ENCODE measurements at places on chromosomes 13 and 19.

GRCh38 chr19:45668342-45668871 lies 386 bp downstream of the GIPR start:
- no peak for DNase-seq

DNA sequence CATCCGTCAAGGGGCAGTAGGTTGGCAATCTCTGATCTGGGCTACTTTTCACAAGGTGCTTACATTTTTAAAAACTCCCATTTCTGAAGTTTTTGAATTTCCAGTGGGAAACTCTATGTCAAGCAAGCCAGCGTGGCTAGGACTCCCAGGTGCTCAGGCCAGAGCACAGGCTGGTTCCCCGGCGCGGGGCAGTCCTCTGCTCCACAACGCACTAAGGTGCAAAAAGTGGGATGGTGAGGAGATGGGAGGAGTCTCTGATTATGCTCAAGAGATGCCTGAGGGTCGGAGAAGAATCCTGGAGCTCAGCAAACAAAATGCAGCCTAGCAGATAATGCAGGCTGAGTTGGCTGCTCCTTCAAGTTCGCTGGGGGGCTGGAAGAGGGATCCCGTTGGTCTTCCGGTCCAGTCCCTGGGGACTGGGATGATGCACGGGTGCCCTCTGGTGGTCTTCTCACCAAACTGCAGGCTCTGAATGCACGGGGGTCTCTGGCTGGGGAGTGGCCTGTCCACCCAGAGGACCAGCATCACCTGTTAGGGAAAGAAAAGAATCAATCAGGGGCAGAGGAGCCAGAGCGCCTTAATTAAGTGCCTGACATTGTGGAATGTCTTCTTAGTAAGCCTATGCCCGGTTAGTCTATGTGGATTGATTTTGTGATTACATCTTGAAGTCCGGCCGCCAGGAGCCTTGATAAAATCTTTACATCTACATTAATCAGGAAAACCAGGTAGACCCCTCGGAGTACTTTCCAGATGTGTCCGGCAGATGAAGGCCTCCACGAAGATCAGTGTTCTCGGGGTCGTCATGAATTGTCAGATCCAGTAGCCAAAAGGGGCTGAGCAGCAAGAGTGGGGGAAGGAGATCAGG lies 244.4 kb upstream of the MAB21L1 start:
- DNase-seq: peak; percentile 22

- DNase-seq: no peak
Measured at GRCh38 chr13:27968316-27969081, 616 bp downstream of the CDX2 start.

DNA sequence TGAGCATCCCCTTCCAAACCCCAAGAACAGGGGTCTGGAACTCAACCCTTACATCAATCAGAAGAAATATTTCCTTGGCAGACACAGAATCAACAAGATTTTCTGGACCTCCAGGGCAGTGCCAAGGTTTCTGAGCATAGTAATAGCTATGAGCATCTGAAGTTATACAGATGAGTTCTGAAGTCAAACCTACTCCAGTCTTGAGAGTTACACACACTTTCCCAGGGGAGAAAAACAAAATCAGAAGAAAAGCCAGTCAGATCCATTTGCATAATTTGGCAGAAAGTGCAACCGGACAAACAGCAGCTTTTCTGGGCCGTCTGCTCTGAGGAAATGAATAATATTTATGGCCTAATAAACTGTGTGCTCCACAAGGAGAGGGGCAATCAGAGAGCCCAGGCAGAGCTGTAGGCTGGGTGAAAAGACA lies 93.1 kb downstream of the KL start:
- no peak for DNase-seq

DNA sequence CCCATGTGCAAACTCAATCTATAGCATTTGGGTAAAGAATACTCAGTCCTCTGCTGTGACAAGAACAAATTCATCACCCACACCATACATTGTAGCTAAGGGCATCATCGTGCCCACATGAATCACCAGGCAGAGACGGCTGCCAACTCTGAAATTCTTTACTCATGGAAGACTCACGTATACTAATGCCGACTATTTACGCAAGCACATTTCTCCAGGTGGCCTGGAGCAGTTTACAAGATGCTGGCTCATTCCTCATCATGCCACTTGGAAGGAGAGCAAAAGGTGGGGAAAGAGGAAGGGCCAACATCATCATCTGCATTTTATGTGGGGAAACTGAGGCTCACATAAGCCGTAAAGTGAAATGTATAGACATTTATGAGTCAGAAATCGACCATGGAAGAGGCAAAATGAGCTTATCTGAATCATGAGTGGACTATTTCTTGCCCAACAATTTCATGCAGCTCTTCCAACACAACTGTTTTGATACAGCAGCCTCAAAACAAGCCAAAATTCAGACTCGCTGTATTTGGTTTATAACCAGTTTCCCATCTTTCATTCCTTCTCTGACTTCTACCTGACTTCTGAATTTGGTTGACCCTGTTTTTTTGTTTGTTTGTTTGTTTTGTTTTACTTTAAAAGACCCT lies 213.9 kb upstream of the SERP2 start:
- DNase-seq: peak; percentile 58

GRCh38 chr13:68727798-68728197 lies 1379.8 kb upstream of the ATXN8OS start:
- DNase-seq: no peak

GRCh38 chr19:18223860-18224524 lies 2.2 kb downstream of the PDE4C start:
- peak; percentile 39 for DNase-seq

GRCh38 chr19:10642473-10643171 lies 11.5 kb upstream of the ILF3 start:
- DNase-seq: no peak

DNA sequence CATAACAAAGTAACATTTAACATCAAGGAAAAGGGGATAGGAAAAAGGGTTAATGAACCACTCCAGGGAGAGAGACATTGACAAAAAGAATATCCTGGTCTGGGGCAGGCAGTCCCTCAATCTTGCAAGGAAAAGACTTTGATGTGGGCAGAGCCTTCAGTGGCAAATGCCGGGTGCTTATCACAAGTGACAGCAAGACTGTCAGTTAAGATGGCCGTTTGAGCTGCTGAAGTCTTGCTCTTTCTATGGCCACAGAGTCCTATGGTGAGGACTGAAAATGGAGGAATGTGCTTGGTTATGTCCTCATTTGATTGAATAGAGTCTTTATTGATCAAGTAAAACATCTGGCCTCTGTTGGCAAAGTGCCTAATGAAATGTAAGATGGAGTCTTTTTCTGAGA lies 112.1 kb downstream of the B3GLCT start:
- no peak for DNase-seq

- DNase-seq: no peak
Measured at GRCh38 chr13:112107289-112107688, 40.3 kb downstream of the SOX1 start.

- no peak for DNase-seq
Measured at GRCh38 chr13:21361706-21362105, 97.4 kb downstream of the ZDHHC20 start.

DNA sequence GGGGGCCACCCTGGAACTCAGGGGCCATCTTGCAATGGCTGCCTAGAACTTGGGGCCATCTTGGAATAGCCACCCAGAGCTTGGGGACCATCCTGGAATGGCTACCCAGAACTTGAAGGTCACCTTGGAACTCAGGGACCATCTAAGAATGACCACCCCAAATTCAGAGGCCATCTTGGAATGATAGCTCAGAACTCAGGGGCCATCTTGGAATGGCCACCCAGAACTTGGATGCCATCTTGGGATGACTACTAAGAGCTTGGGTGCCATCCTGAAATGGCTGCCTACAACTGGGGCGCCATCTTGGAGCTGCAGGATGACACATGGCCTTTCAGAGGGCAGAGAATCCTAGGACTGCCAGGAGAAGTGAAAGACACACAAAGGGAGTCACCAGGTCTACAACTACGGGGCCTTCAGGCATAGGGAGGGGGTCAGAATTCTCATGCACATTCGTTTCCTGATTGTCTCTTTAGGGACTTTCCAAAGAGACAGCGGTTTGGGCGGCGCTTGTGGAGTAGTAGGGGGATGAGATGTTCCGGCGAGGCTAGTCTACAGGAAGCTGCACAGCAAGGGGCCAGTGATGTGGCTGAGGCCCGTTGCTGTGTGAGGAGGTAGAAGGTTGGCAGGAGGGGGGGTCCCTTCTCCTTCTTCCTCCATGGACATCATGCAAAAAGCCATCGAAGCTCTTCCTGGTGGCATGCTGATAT lies 125.0 kb downstream of the IER2 start:
- DNase-seq: no peak

DNA sequence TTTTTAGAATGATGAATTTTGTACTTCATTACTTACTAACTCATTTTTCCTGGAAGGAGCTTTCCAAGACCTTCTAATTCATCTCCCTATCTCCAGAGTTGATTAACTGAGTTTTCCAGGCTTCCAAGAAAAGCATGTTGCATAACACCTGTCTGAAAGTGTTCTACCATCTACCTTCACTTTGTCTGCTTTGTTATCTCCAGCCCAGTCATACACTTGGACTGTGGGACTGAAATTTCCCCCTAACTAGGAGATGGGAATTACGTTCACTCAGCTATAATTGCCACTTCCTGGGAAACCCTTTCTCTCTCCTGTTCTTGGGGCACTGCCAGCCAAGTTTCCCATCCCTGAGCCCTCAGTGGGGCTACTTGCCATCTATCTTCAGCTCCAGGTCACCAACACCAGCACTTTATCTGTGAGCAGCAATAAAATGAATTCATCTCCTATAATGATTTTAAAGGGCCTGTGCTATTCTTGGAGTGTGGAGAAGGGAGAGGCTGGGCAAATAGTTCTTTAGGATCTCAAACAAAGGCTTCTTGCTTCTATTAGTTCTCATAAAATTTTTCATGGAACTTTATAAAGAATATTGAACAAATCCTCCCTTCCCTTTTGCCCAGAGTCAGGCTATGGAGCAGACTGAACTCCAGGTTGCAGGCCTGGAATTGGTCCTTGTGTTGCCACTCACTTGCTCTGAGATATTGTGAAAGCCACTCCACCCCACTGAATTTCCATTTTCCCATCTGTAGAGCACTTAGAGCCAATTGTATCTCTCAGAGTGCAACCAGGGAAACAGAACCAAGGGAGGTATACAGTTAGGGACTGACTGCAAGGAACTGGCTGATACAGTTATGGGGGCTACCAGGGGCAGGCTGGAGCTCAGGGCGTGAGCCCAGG lies 17.8 kb upstream of the ATP12A start:
- DNase-seq: no peak

DNA sequence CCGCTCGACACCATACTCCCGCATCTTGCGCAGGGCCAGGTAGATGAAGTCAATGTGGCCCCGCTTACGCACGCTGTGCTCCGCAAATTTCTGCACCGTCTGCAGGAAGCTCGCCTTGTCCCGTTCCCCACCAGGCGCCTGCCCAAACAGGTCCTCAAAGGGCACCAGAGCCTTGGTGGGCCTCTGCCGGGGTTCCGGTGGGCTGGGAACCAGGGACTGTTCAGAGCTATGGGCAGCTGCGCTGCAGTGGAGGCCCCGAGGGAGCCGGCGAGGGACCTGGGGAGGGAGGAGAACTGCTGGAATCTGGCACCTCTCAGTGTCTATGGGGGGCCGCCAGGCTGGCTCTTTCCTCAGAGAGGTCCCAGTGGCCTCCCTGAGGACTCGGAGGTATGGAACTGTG lies 8.3 kb upstream of the ZNF653 start:
- DNase-seq: no peak

DNA sequence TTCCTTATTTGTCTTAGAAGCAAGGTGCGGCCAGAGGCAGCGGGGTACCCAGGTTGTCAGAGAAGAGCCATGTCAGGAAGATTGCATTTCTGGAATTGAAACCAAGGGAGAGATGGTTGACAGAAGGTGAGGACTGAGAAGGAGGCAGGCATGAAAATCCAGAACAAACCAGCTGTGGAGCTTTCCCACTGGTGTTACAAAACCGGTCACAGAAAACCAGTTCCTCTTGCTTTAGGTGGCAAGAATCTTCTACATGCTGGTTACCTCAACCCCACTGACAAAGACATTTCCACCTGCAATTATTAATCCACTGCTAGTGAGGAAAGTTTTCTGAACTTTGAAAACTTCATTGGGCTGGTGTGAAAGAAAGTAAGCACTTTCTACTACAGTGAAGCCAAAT lies 64.0 kb upstream of the MED4 start:
- no peak for DNase-seq
